ENCODE measurements at places on chromosomes 4 and X.

GRCh38 chr4:186700746-186701145, 22.9 kb downstream of the FAT1 start:
- H3K27ac ChIP-seq, result peak overlapping the region; percentile 87
- H3K4me3 ChIP-seq, result no peak overlapping the region
- no peaks in the 10 kb centered on the region for H3K27me3 ChIP-seq
- H3K36me3 ChIP-seq, result peaks cover 9% of the 10 kb centered on the region
- no peak for DNase-seq

GRCh38 chr4:85084371-85085094, 118.0 kb upstream of the WDFY3 start:
- no peaks in the 10 kb centered on the region for H3K4me1 ChIP-seq
- no peak overlapping the region for H3K4me3 ChIP-seq
- H3K27me3 ChIP-seq, result no peaks in the 10 kb centered on the region
- H3K36me3 ChIP-seq, result peaks cover 1% of the 10 kb centered on the region

DNA sequence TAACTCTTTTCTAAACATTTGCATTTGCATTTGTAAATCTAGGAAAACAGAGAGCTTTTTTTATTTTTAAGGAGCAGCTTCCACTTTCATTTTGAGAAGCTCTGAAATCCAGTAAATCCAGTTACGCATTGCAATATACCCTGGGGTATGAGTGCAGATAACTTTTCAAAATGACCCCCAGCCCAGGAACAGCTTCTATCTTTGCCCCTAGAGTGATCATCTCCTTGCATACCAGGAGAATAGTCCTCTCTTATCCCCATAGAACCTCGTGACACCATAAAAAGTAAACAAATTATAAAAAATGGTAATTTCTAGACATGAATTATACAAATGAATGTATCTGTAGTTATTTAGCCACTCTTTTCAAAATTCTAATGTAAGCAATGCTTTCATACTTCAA, 292.2 kb upstream of the GALNT7 start:
- no peak overlapping the region for H3K4me3 ChIP-seq
- no peaks in the 10 kb centered on the region for H3K4me1 ChIP-seq
- no peaks in the 10 kb centered on the region for H3K36me3 ChIP-seq
- H3K27ac ChIP-seq, result no peak overlapping the region
- no peak for DNase-seq
- H3K27me3 ChIP-seq, result no peaks in the 10 kb centered on the region

DNA sequence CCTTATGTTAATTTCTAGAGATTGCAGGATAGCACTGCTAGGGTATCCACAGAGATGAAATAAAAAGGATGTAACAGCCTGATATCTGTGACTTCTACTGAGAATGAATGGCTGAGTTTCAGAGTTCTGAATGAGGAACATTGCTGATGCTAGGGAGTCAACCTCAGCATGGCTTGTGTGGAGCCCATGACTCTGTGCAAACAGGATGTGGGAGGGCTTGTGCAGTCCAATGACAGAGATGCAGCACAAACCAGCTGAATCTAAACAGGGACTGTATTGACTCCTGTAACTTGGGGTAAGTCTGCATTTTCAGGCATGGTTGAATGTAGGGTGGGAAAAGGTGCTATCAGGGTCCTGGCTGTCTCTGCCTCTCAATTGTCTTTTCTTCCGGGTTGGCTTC, 5.3 kb upstream of the RASL11B start:
- DNase-seq, result no peak
- peaks cover 27% of the 10 kb centered on the region for H3K4me1 ChIP-seq

- no peak overlapping the region for H3K4me3 ChIP-seq
- no peaks in the 10 kb centered on the region for H3K27me3 ChIP-seq
- no peak overlapping the region for H3K27ac ChIP-seq
- no peaks in the 10 kb centered on the region for H3K36me3 ChIP-seq
Observed at GRCh38 chrX:136130931-136131833, 16.2 kb upstream of the FHL1 start.

GRCh38 chr4:89469930-89470375, 162.4 kb upstream of the GPRIN3 start:
- no peak overlapping the region for H3K4me3 ChIP-seq
- H3K36me3 ChIP-seq, result no peaks in the 10 kb centered on the region
- H3K27ac ChIP-seq, result no peak overlapping the region
- H3K4me1 ChIP-seq, result no peaks in the 10 kb centered on the region

DNA sequence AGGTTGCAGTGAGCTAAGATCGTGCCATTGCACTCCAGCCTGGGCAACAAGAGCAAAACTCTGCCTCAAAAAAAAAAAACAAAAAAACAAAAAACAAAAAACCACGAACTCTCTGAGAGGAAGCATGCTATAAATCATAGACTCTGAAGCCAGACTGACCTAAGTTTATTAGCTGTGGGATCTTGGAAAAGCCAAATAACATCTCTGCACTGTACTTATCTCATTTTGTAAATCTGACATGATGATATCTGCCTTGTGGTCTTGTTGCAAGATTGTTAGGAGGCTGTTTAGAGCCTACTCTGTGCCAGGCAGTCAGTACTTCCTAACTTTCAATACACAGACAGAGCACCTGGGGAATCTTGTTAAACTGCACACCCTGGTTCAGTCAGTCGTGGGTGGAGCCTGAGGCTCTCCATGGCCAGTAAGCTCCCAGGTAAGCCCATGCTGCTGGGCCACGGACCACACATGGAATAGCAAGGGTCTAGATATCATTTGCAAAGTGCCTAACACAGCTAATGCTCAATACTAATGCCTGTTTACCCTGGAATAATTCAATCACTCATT, 107.6 kb upstream of the SMIM10 start:
- no peaks in the 10 kb centered on the region for H3K27me3 ChIP-seq
- DNase-seq, result no peak
- no peaks in the 10 kb centered on the region for H3K36me3 ChIP-seq
- H3K27ac ChIP-seq, result no peak overlapping the region
- H3K4me1 ChIP-seq, result peaks cover 2% of the 10 kb centered on the region
- no peak overlapping the region for H3K4me3 ChIP-seq

GRCh38 chr4:162229670-162230069, 65.9 kb upstream of the FSTL5 start:
- H3K27ac ChIP-seq, result no peak overlapping the region
- H3K27me3 ChIP-seq, result no peaks in the 10 kb centered on the region
- H3K4me3 ChIP-seq, result no peak overlapping the region
- H3K36me3 ChIP-seq, result no peaks in the 10 kb centered on the region
- H3K4me1 ChIP-seq, result peaks cover under 1% of the 10 kb centered on the region

DNA sequence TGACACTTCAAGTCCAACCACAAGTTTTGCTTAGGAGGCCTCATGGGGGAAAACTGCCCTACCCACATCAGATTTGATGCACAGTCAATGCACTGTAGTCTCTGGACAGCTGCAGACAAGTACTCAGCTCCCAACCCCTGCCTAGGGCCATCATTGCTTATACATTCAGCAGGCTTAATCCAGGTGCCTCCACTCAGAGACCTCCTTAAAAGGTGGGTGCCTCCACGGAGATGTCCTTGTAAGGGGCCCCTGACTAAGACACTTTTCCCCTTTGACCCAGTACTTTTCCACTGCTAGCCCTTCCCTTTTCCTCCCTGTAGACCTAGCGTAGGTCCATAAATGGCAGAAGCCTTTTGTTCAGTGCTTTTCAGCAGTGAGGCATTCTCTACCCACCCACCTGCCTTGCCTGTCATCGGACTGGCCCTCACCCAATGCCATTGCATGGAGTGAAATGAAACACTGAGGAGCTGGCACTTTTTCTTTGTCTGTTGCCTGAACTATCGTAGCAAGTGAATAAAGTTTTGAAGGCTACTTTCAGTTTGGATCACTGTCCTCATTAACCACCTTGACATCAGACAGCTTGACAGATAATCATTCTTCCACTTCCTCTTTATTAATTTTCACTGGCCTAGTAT, 23.8 kb upstream of the PLK4 start:
- peak; percentile 4 for DNase-seq
- peaks cover 5% of the 10 kb centered on the region for H3K4me1 ChIP-seq
- H3K27me3 ChIP-seq, result no peaks in the 10 kb centered on the region
- no peak overlapping the region for H3K4me3 ChIP-seq
- H3K27ac ChIP-seq, result no peak overlapping the region

- no peak overlapping the region for H3K27ac ChIP-seq
- H3K27me3 ChIP-seq, result no peaks in the 10 kb centered on the region
- H3K4me1 ChIP-seq, result peaks cover 5% of the 10 kb centered on the region
- H3K4me3 ChIP-seq, result no peak overlapping the region
- no peaks in the 10 kb centered on the region for H3K36me3 ChIP-seq
Observed at GRCh38 chr4:173284463-173284862, 49.7 kb downstream of the HMGB2 start.

DNA sequence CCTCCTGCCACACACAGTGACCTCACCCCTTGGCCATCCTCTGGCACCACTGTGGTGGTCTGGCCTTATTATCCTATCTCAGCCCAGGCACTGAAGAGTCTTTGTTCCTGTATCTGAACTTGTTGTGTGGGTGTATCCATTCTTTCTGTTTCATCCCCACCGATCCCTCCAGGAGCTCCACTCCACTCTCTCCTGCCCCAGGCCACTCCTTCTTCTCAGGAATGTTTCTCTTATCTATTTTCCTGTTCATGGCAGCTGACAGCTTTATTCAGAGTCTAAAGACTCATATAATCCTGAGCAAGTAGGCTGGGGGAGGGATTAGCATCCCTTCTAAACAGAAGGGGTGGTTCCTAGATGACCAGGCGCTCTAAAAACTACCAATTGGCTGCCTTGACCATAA, 150.0 kb downstream of the ANAPC10 start:
- no peak overlapping the region for H3K4me3 ChIP-seq
- H3K36me3 ChIP-seq, result no peaks in the 10 kb centered on the region
- H3K4me1 ChIP-seq, result peaks cover 5% of the 10 kb centered on the region
- H3K27me3 ChIP-seq, result no peaks in the 10 kb centered on the region

DNA sequence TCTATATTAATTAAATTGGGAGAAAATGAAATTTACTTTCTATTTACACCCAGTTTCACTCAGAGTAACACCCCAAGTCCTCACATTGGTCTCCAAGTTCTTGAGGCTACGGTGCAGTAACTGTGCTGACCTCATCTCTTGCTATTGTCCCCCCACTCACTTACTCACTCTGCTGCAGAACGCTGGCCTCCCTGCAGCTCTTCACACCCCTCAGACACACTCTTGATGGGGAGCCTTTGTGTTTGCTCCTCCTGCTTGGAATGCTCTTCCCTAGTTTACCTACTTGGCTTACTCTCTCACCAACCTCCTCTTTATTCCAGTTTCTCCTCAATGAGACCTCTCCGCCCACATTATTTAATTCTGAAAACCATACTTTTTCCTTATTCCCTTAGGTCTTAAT, 22.2 kb upstream of the SPARCL1 start:
- H3K4me3 ChIP-seq, result no peak overlapping the region
- no peak for DNase-seq

GRCh38 chrX:80667967-80668366, 141.7 kb downstream of the BRWD3 start:
- H3K27me3 ChIP-seq, result no peaks in the 10 kb centered on the region
- H3K27ac ChIP-seq, result no peak overlapping the region
- no peaks in the 10 kb centered on the region for H3K4me1 ChIP-seq
- H3K36me3 ChIP-seq, result no peaks in the 10 kb centered on the region
- no peak for DNase-seq

Measured in neuronal stem cell (in vitro differentiated cells).